Vagina (tissue), 2 donors: ENCODE measurements at places on chromosomes 12 and 14.

- no peak for DNase-seq
Measured at GRCh38 chr14:56487090-56487667, 92.4 kb upstream of the TMEM260 start.

DNA sequence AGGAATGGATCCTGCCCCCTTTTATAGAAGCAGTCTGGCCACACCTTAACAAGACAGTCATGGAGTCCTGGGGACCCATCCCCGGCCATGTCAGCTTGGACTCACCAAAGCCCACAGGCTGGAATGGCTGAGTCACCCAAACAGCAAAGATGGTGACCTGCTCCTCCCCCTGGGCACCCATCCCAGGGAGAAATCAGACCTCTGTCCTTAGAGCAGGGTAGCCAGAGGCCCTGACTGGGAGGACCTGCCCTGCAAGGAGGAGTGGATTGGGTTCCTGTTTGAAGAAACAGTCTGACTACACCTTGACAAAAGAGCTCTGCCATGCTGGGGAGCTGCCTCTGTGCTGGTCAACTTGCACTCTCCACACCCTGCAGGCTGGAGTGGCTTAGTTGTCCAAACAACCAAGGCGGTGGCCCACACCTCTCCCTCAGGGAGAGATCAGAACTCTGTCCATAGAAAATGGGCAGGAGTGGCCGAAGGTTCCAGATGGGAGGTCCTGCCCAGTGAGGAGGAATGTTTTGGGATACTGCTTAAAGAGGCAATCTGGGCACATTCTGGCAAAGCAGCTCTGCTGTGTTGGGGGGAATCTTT, 16.6 kb downstream of the MGP start:
- DNase-seq: no peak

GRCh38 chr12:124347805-124348658, 53.1 kb downstream of the RFLNA start:
- no peak for DNase-seq

DNA sequence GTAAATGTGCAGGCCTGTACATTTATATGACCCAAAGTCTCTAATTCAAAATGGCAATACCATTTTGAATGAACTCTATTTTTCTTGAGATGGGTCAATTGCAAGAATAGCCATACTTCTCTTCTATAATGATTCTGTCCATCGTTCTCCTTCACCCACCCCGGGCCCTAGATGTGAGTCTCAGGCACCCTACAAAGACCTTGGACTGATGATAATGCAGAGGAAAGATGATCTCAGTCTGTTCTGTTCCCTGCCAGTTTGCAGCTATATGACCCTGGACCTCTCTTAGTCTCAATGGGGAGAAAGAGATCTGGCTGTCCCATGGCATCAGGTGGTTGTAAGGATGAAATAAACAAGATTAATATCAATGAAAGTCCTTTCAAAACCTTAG, 30.1 kb downstream of the VCPKMT start:
- DNase-seq: no peak

DNA sequence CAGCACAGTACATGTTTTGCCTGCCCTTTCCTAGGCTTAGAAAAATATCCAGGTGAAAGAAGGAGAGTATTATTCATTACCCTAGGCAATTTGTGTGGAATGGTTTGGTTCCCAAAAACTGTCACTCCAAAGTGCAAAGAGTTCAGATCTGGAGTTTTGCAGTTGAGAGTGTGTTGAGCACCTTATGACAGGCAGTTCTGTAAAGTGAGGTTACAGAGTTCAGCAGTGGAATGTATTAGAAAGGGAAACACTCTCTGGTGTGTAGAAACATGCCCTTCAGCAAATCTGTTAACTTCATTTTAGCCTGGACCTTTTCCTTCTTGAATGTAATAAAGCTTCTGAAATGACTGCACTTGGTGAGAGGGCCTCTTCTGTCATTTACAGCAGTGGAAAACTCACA, 154.0 kb upstream of the SSTR1 start:
- no peak for DNase-seq

DNA sequence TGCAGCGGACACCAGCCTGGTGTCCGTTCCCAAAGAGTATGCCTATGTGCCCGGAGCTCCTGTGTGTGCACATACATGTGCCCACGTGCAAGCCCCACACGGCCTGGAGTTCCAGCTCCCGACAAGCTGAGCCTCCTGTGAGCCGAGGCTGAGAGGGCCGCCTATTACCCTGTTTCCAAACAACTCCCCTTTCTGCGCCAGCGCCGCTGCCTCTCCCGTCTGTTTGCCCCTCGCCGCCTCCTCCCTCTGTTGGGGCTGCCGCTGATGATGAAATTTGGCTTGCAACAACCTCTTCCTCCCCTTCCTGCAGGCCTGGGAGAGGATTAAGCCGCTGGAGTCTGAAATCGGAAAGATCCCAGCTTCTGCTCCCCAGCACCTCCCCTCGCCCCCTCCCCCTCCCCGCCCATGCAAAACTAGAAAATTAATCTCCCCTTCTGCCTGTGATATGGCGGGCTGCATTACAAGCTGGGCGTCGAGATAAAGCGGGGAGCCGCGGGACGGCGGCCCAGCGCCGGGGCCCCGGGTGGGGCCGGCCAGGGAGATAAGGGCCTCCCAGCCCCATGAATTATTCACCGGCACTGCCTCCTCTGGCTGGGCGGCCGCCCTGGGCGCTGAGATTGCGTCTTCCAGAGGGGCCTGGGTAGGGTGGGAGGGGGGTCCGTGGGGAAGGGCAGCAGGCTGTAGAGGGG, 6.8 kb upstream of the ASIC1 start:
- DNase-seq: no peak

GRCh38 chr12:49019443-49020324, 1.1 kb upstream of the PRKAG1 start:
- DNase-seq: no peak

- no peak for DNase-seq
Measured at GRCh38 chr12:68932128-68932960, 627 bp downstream of the CPM start.

DNA sequence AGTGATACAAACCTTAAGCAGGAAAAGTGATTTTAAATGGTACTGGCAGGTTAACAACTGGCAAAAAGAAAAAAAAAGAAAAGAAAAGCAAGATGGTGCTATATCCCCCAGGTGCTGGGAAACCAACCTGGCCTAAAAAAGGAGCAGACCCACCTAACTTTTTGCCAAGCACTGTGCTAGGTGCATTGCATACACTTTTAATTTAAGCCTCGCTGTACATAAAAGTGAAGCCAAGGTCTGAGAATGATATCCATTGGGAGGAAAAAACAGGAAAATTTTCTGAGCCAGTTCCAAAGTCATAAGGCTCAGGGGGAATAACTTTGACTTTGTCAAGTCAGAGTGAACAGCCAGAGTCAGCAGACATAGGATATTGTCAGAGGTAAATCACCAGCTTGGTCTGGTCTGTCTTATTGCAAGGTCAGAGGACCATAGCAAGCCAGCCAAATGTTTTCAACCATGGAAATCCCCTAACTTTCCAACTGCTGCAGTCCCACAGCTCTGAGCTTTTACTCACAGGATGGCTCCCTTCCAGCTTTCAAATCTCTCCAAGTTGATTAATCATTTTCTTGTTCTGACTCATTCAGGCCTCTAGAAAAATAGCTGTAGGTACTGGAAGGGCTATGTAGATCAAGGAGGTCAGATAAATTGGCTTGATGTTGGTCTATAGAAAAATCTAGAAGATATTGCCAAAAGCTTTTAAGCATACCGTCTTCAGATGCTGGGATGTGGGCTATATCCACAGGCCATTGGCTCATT, 412.9 kb downstream of the RAD51B start:
- DNase-seq: no peak

DNA sequence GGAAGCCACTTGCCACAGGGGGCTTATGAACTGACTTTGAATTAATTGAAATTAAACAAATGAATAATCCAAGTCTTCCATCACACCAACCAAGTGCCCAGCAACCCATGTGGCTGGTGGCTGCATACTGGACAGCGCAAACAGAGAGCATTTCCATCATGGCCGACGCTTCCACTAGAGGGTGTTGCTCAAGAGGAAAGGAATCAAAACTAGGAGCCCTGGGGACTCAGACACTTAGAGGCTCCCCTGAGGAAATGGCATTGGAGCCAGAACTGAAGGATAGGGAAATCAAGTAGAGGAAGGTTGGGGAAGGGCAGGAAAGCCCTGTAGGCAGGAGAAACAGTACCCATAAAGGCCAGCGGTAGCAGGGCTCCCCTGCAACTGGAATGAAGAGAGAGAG, 50.6 kb upstream of the NUAK1 start:
- DNase-seq: no peak

DNA sequence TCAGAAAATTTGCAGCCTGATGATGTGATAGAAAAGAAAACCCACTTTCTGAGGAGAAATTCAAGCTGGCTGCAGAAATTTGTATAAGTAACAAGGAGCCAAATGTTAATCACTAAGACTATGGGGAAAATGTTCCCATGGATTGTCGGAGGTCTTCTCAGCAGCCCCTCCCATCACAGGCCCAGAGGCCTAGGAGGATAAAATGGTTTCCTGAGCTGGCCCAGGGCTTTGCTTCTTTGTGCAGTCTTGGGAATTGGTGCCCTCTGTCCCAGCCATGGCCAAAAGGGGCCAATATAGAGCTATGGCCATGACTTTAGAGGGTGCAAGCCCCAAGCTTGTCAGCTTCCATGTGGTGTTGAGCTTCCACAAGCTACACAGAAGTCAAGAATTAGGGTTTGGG, 335.9 kb downstream of the ATP23 start:
- DNase-seq: no peak

DNA sequence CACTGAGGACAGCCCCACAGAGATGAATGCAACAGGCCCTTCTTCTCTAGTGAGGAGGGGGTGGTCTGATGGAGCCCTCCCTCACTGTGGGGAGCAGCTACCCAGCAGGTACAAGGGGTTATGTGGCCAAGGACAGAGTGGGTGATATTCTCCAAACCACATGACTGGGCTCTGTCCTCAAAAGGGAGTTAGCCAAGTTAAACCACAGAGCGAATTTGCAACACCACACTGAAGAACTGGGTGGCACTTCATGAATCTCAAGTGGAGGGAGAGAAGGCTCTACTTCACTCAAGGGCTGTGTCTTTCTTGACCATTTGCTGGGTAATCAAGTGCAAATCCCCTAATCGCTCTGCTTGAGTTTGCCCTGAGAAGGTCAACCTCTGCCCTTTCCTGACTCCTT, 12.5 kb downstream of the GPR68 start:
- no peak for DNase-seq

DNA sequence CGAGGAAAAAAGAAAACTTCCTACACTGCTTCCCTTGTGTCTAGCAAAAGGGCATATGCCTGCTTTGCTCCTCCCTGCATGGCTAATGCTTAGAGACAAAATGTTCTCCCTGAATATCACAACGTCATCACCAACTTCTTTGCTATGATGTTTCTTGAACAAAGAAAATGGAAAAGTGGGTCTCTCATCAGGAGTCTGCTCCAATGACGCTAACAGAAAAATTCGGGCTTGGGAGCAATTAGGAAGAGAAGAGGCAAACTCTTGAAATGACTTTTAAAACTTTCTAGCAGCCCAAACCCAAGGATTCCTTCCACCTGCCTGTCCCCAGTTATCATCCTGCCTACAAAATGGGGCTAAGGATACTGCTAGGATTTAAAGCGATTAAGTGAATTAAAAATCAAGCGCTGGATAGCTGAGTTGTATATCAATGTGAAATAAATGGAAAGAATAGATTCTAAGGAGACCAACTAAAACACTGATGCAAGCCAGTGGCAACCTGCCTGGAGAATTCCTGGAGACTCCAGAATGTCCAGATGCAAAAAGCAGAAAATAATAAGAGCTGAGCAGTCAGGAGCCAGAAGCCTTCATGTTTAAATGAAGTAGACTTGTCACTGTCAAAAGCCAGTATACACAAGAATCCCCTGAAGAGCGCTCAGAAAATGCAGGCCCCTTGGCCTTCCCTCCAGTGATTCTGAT, 183.8 kb downstream of the DPF3 start:
- DNase-seq: no peak

DNA sequence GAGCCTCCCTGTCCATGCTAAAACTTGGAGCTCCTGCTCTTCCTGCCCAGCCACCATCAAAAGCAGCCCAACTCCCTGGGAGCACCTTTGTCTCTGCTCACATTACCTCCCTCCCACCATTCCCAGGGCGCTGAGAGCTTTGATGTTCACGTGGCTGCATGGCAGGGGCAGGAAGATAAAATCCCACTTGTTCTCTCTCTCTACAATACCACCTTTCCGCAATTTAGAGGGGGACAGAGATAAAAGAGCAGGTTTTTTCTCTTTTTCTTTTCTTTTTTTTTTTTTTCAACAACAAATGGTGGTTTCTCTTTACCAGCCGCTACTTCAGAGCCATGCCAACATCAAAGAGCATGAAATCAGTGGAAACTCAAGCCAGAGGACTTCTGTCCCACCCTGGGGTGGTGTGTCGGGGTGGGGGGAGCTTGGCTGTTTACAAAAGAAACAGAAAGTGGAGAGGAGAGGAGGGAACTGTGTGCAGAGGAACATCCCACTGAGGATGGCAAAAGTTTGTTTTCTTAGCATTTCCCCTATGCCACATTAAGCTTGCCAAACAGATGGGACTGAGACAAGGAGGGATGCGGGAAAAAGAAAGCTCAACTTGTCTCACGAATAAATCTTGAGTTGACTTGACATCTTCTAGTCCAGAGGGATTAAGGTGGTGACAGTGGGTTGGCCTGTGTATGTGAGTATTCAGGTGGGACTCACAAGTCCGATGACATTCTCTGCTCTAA, 103.7 kb upstream of the NUDT4 start:
- no peak for DNase-seq
